ENCODE measurements at places on chromosomes 11 and 22.
A peak's percentile ranks its signal among the peaks of the same experiment; 100 is the strongest.

- DNase-seq: no peak
Observed at GRCh38 chr11:47257517-47258316, at the start of gene NR1H3. Gene NR1H3, plus strand, starts transcription at chr11:47257996. Its CDS starts 1,221 bp downstream, at chr11:47259217.

DNA sequence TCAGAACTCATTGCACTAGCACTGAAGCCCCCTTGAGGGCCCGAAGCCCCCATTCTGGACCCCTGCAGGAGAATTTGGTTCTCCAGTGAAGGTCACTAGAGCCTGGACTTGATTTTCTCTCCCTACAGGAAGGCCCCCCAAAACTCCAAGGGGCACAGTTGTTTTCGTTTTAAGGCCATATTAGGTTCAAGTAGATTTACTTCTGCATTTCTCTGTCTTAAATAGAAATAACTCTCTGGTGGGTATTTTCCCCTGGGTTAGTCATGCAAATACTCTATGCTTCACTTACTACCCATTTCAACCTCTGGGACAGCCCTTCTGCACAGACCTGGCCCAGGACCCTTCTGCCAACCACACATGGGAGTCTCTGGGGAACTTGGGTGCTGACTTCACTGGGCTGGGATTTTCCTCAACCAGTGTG is 41.6 kb downstream of the WEE1 start:
- DNase-seq: no peak

DNA sequence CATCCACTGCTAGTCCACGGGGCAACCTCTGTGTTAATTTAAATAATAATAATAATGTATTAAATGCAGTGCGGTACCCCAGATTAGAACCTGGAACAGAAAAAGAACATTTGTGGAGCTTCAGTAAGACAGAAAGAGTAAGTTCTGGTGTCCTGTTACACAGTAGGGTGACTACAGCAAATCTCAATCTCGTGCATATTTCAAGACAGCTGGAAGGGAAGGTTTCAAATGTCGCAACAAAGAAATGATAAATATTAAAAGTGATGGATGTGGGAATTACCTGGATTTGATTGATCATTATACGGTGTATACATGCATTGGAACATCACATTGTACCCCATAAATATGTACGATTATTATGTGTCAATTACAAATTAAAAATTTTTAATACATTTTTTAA is 1.7 kb upstream of the RAC2 start:
- no peak for DNase-seq

DNA sequence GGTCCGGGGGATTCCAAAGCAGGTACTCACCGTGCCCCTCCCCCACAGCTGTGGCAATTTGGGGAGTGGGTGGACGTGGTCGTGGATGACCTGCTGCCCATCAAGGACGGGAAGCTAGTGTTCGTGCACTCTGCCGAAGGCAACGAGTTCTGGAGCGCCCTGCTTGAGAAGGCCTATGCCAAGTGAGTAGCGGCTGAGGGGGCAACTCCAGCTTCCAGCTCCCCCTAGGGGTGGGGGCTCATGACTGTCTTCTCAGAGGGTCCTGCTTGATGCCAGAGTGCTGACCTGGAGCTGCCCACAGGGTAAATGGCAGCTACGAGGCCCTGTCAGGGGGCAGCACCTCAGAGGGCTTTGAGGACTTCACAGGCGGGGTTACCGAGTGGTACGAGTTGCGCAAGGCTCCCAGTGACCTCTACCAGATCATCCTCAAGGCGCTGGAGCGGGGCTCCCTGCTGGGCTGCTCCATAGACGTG is 4.2 kb downstream of the CAPN1 start:
- no peak for DNase-seq

GRCh38 chr11:129374081-129374992 is 1.3 kb upstream of the BARX2 start:
- DNase-seq: no peak

- no peak for DNase-seq
Observed at GRCh38 chr22:47837703-47838102, 1075.3 kb downstream of the TBC1D22A start.

GRCh38 chr11:32478277-32478731 is 43.0 kb upstream of the WT1 start:
- no peak for DNase-seq

GRCh38 chr11:128546916-128547315 is 40.4 kb downstream of the ETS1 start:
- DNase-seq: no peak

DNA sequence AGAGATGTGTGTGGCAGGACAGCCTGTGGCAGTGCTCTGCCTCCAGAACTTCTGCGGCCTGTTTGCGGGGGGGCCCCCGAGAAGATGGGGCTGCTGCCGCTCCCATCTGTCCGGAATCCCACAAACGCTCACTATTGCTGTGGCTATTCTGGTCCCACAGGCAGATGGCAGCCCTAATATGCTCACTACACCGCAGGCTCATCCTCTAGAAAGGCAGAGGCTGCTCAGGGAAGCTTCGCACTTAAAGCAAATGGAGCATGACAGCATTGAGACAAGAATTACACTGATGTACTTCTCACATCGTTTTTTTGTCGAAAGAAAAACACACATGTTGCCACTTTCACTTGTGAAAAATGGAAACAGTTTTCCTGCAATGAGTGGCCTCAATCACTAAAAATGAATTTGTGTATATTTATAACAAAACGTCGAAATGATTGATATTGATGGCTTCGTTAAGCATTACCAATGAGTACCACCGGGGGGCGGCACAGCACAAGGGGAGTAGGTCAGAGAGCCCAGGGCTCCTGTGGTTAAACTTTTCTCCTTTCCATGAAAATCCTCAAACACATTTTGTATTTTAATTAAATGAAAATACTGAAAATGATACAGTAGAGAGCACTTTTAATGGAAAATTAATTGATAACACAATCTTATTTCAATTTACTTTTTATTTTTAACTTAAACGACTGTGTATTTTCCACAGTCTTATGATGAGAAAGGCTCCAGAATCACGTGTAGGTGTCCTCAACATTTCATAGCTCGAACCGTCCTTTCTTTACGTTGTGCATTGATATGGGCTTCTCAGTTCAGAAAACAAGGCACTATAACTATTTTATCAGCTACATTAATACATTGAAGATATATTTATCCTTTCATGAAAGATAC is 69.1 kb downstream of the CTTN start:
- DNase-seq: peak; percentile 2

DNA sequence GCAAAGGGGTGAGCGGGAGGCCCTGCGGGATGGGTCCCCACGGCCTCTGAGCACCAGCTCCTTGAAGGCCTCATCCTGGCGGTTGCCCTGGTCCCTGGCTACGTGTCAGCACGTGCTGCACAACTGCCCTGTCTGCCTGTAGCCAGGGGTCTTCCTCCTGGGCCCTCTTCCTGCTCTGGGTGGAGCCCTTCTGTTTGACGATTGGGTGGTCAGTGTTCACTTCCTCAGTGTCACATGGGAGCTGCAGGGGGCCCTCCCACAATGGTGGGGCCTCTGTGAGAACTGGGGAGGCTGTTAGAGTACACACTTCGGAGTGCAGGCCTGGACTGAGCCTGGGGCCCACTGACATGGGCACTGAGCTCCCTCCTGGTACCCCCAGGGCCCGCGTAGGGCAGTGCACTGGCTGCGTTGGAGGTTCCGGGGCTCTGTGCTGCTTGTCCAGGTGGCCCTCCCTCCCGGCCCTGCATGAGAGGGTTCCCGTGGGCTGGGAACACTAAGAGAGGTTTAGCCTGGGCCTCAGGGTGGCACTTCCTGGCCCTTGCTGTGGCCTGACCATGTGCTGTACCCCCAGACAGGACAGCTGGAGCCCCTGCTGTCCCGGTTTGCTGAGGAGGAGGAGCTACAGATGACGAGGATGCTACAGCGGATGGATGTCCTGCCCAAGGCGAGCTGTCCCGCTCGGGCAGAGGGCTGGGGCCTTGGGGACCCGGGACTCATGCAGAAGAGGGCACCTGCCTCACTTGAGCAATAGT is 13.8 kb downstream of the DGCR6L start:
- no peak for DNase-seq

DNA sequence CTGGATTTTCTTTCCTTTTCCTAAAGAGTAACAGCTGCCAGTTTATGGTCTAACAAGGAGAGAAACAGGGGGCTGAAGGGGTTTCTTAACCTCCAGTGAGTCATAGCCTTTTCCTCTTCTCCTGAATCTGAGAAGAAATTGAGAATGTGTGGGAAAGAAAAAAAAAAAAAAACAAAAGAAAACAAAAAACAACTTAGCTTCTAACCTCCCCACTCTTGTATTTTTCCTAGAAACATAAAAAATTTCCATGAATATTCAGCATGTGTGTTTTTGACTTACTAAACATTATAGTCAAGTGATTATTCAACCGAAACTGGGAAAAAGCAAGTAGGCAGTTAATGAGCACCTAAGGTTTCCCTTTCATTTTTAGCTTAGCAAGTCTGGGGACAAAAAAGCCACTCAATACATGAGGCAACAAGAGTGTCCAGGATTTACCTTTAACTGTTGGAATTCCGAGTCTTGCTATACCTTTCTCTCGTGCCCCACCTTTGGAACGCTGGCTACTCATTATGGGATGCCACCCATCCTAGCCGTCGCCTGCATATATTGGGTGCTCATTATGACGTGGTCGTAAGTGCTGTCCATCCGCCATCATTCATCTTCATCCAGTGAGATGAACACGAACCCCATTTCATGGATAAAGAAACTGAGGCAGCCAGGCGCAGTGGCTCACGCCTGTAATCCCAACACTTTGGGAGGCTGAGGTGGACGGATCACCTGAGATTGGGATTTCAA is 2.4 kb downstream of the ASPHD2 start:
- no peak for DNase-seq

- no peak for DNase-seq
Observed at GRCh38 chr11:109019342-109019936, 354.6 kb downstream of the DDX10 start.

DNA sequence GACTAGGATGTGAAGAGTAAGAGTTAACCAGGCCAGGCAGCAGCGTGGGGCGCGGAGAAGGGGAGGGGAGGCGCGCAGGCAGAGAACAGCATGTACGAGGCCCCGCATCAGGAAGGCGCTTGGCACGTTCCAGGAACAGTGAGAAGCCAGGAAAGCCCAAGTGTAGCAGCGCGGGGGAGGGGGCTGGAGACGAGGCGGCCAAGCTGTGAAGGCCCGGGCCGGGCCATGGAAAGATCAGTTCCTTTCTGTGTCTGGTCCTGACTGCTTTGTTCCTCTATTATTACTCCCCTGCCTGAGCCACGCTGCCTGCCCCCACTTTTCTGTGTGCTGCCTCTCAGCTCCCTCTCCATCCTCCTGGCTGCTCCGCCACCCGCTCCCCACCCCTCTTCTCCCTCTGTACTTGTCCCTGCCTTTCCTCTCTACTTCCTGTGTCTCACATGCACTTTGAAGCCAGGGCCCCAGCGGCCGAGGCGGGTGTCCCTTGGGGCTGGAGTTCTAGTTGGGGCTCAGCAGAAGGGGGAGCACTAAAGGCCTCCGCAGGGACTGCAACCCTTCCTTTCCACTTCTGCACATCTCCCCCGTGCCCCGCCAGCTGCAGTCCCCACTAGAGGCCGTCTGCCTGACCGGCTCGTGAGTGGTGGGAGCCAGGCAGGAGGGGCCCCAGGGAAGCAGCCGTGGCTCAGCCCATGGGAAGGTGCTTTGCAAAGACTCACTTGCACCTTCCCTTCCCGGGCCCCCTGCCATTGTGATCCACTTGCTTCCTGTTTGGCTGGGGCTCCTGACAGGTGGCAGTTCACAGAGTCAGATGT is 63.7 kb downstream of the PRDM11 start:
- no peak for DNase-seq

GRCh38 chr11:15048616-15049015 is 24.8 kb upstream of the CALCB start:
- no peak for DNase-seq

- DNase-seq: no peak
Observed at GRCh38 chr22:32378707-32379272, 21.1 kb downstream of the RFPL3 start.

- DNase-seq: no peak
Observed at GRCh38 chr22:37082251-37082873, 27.2 kb downstream of the TMPRSS6 start.

DNA sequence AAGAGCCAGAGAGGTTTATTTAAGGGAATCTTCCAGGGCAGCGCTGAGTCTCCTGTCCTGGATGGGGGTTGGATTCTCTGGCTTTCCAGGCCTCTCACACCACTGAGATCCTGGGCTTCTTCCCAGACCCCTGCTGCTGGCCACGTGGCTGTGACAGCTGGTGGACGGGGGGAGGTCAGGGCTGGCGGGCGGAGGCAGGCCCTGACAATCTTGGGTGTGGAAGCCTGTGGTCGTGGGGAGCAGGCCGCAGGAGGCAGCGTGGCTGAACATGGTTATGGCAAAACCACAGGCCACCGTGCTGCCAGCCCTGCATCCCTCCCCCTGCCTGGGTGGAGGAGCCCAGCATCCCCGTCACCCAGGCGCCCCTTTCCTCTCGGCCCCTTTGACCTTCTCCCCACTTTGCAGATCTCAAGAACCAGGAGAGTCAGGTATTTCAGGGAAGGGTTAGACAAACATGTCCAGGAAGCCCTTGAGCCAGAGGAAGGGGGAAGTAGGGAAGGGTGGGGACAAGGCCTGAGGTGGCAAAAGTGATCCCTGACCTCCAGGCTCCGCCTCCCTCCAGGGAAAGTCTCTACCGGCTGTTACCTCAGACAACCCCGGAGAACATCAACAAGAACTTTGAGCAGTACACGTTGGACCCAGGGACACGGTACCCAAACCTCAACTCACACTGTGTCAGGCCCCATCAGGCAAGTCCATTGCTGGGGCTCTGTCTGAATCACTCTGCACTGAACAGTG is 111.8 kb downstream of the MICAL2 start:
- no peak for DNase-seq

GRCh38 chr11:34812905-34813576 is 103.1 kb downstream of the APIP start:
- DNase-seq: no peak

- DNase-seq: no peak
Observed at GRCh38 chr22:24685531-24686190, 82.7 kb downstream of the GGT1 start.

DNA sequence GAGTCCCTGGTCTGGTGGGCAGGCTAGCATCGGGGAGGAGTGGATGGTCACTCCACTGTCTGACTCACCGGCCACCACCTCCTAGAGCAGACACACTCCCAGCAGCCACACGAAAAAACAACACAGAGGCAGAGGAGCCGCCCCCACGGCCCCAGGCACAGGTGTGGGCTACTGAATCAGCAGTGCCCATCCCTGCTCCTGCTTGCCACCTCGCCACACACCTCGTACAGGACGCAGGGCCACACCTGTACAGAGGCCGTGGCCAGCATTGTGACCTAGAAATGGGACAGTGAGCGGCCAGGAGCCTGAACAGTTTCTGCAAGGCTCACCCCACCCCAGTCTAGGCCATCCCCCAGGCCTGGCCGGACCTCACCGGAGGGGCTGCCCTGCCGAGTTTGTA is 14.0 kb downstream of the TRIM29 start:
- DNase-seq: no peak

DNA sequence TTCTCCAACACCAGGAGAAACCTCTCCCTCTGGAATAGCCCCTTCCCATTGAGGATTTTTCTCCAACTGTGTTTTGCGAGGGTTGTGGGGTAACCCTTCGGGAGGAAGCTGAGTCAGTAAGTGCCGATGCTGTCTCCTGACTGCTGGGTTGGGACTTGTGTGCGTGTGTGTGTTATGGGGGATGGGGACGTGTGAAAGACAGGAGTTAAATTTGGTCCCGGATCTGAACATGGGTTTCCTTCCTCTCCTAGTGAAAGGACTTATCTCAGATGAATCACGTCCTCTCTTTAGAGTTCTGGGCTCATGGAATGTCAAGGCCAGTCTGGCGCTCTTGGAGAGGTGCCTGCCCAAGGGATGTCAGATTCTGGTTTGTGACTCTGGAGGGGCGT is 33.3 kb downstream of the KIAA1671 start:
- DNase-seq: no peak

Measured in NCI-H1048 (cell line).